ENCODE measurements at places on chromosomes 12 and 14.

DNA sequence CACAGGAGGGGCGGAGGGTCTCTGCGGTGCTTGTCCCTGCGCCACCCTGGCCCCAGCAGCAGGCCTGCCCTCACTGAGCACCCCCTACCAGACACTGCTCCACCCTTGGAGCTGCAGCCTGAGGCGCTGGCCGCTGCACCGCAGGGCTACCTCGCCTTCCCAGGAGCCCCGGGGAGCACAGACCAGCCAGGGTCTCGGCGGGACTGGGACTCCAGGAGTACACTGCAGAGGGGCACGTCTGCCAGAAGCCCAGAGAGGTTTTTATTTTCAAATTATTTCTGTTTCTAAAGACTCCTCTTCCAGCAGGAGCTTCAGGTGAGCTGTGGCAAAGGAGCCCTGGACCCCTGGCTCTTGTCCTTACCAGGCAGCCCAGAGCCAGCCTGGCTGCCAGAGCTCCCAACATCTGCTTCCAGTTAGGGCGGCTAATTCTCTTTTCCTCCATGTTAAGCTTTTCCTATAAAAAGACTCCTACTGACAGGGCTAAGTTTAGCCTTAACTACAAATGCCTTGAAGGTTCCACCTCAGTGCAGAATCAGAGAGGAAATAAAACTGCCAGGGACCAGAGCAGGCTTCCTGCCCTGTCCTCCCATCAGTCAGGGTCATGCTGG, 26.4 kb downstream of the DEGS2 start:
- peak overlapping the region; percentile 23 for H3K27ac ChIP-seq
- peaks cover 18% of the 10 kb centered on the region for H3K4me1 ChIP-seq
- H3K4me3 ChIP-seq: no peak overlapping the region

DNA sequence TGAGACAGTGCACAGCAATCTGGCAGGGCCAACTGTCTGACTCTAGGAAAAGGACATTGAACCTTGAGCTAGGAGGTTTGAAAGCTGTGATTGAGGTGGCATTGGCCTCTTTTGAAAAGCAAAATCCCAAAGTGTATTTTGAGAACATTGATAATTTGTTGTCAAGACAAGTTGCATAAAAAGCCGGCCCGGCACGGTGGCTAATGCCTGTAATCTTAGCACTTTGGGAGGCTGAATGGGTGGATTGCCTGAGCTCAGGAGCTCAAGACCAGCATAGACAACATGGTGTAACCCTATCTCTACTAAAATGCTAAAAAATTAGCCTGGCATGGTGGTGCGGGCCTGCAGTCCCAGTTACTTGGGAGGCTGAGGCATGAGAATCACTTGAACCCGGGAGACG, 331.6 kb downstream of the DUSP6 start:
- no peak overlapping the region for H3K27ac ChIP-seq
- no peak for DNase-seq
- no peaks in the 10 kb centered on the region for H3K36me3 ChIP-seq
- H3K27me3 ChIP-seq: peaks cover 9% of the 10 kb centered on the region

GRCh38 chr14:23512156-23512555, 39.4 kb downstream of the ZFHX2 start:
- no peaks in the 10 kb centered on the region for H3K27me3 ChIP-seq
- H3K27ac ChIP-seq: no peak overlapping the region
- no peaks in the 10 kb centered on the region for H3K4me1 ChIP-seq
- no peak for DNase-seq

GRCh38 chr12:56261503-56262232, 3.5 kb upstream of the ANKRD52 start:
- peaks cover 16% of the 10 kb centered on the region for H3K4me1 ChIP-seq
- peaks cover 2% of the 10 kb centered on the region for H3K27me3 ChIP-seq
- DNase-seq: no peak
- H3K36me3 ChIP-seq: no peaks in the 10 kb centered on the region
- peak overlapping the region; percentile 69 for H3K4me3 ChIP-seq

- H3K27ac ChIP-seq: peak overlapping the region; percentile 72
- peaks cover 3% of the 10 kb centered on the region for H3K36me3 ChIP-seq
Observed at GRCh38 chr14:99248761-99249171, 23.2 kb downstream of the BCL11B start.

- peaks cover 12% of the 10 kb centered on the region for H3K4me1 ChIP-seq
- H3K27me3 ChIP-seq: no peaks in the 10 kb centered on the region
- DNase-seq: no peak
Observed at GRCh38 chr14:71399057-71399487, 491.8 kb downstream of the PCNX1 start.

DNA sequence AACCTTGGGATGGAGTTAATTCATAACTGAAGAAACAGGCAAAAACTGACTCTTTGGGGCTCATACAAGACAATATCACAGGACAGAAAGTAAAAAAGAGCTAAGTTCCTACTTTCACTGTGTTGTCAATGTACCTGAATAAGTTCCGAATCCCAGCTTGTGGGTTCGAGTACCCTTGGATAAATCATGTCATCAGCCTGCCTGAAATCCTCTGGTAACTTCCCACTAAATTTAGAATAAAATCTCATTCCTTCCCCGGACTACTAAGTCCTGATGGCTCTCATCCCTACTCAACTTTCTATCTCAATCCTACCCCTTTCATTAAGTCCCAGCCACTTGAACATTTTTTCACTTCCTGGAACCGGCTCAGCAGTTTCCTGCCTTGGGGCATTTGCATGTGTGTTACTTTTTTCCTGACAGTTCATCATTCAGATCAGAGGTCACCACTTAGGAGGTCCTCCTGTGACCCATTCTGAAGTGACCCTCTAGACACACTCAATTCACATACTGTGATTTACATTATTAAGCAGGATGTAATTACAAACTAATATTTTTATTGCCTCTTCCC, 12.7 kb downstream of the ERP29 start:
- no peaks in the 10 kb centered on the region for H3K27me3 ChIP-seq
- H3K4me1 ChIP-seq: peaks cover 4% of the 10 kb centered on the region
- H3K4me3 ChIP-seq: no peak overlapping the region

DNA sequence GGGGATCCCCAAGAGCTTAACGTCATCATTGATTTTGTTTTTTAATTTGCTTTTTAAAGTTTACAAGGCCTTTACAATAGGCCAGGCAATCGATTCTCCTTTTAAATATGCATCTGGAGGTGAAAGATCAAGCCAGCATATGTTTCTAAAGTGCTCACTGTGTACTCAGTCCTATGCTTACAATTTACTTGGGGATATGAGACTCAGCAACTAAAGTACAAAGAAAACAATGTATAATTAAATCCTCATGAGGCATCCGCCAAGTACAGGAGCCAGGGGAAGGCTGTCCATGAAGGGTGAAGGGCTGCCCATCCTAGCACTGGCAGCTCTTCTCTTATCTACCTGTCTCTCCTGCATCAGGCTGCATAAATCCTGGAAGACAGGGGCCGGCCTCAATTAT, 11.8 kb downstream of the CCDC92 start:
- DNase-seq: no peak
- H3K4me3 ChIP-seq: no peak overlapping the region
- no peak overlapping the region for H3K27ac ChIP-seq

DNA sequence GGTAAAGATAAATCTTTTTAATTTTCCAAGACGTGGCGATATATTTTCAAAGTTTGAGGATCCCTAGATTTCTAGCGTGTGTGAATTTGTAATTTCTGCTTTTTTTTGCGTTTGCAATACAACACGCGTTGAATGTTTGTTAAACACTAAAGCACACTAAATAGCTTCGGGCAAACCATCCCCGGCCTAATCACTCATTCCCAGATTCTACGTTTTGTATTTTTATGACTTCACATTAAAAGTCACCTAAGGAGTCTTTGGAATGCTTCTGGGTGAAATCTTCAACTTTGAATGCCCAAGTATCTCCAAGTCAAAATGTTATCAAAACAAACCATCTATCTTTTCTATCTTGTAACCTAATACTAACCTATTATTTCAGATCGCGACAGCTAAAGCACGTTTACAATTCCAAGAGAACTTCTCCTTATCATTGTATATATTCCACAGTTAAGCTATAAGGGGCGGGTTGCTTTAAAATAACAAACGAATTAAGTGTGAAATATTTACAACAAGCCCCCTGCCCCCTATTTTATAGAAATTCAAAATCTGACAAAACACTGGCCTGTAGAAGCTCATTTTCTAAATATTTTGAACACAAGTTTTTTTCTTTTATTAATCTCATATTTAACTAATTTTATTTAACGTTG, 1.1 kb downstream of the ALX1 start:
- no peak for DNase-seq
- H3K27ac ChIP-seq: peak overlapping the region; percentile 92
- peaks cover 6% of the 10 kb centered on the region for H3K36me3 ChIP-seq
- H3K4me3 ChIP-seq: peak overlapping the region; percentile 99

GRCh38 chr14:29039171-29039570, 272.6 kb downstream of the FOXG1 start:
- no peak overlapping the region for H3K27ac ChIP-seq
- DNase-seq: no peak
- H3K36me3 ChIP-seq: no peaks in the 10 kb centered on the region
- no peaks in the 10 kb centered on the region for H3K27me3 ChIP-seq
- H3K4me1 ChIP-seq: no peaks in the 10 kb centered on the region

GRCh38 chr14:32817780-32818179, 120.9 kb upstream of the NPAS3 start:
- no peak overlapping the region for H3K27ac ChIP-seq
- no peak for DNase-seq
- H3K4me3 ChIP-seq: no peak overlapping the region
- H3K36me3 ChIP-seq: no peaks in the 10 kb centered on the region
- H3K4me1 ChIP-seq: no peaks in the 10 kb centered on the region
- H3K27me3 ChIP-seq: peaks cover 4% of the 10 kb centered on the region

DNA sequence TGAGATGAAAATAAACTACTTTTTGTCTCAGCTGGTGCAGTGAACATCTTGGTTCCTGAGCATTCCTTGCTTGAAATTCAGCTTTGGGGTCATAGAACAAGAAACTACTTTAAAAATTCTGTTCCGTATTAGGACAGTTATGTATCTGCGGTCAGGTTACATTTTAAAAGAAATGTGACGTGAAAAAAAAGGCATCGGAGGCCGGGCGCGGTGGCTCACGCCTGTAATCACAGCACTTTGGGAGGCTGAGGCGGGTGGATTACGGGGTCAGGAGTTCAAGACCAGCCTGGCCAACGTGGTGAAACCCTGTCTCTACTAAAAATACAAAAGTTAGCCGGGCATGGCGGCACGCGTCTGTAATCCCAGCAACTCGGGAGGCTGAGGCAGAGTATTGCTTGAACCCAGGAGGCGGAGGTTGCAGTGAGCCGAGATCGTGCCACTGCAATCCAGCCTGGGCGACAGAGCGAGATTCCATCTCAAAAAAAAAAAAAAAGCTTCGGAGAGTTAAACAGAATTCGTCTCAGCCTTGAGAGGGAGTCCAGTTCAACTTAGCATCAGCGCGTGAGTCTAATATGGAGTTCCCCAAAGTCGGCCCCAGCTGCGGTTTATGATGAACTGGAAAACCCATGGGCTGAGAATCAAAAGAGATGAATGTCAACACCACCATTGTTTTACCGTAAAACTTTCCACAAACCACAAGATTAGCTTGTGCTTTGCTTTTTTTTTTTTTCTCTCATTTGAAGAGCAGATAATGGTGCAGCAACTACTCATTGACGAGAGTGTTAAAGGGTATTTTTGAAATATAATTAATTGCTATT, 2.1 kb upstream of the SLC2A13 start:
- H3K36me3 ChIP-seq: no peaks in the 10 kb centered on the region
- H3K27ac ChIP-seq: peak overlapping the region; percentile 46
- H3K4me3 ChIP-seq: peak overlapping the region; percentile 72
- H3K4me1 ChIP-seq: peaks cover 22% of the 10 kb centered on the region

GRCh38 chr12:113997365-113997764, 31.2 kb upstream of the RBM19 start:
- no peak overlapping the region for H3K4me3 ChIP-seq
- peaks cover 77% of the 10 kb centered on the region for H3K27me3 ChIP-seq
- H3K36me3 ChIP-seq: no peaks in the 10 kb centered on the region
- no peak for DNase-seq
- H3K27ac ChIP-seq: no peak overlapping the region

GRCh38 chr14:100384819-100385813, 62.0 kb downstream of the SLC25A47 start:
- no peaks in the 10 kb centered on the region for H3K27me3 ChIP-seq
- H3K4me1 ChIP-seq: peaks cover 56% of the 10 kb centered on the region
- no peaks in the 10 kb centered on the region for H3K36me3 ChIP-seq
- no peak for DNase-seq

DNA sequence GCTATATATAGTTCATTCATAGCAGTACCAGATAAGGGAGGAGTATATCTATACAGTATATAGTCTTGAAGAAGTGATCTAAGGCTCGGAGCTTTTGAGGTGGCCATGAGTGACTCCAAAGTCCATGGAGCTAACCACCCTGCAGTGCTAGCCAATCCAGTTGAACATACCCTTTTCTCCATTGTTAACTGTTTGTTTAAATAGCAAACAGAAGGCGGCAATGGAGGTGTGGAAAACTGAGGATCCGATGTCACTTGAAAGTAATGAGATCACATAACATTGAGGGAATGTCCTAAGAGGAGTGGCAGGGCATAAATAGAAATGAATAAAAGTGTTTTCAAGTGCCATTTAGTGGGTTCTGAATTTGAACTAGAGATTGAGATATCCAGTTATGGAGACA, 12.4 kb upstream of the SNAPC1 start:
- no peak for DNase-seq
- no peaks in the 10 kb centered on the region for H3K27me3 ChIP-seq
- H3K4me3 ChIP-seq: peak overlapping the region; percentile 68
- H3K4me1 ChIP-seq: no peaks in the 10 kb centered on the region

- DNase-seq: no peak
- H3K4me3 ChIP-seq: no peak overlapping the region
- no peaks in the 10 kb centered on the region for H3K27me3 ChIP-seq
- peaks cover 20% of the 10 kb centered on the region for H3K36me3 ChIP-seq
- H3K27ac ChIP-seq: no peak overlapping the region
- H3K4me1 ChIP-seq: peaks cover 12% of the 10 kb centered on the region
Observed at GRCh38 chr14:81179631-81180030, 41.1 kb downstream of the GTF2A1 start.

- no peak overlapping the region for H3K4me3 ChIP-seq
Observed at GRCh38 chr14:53461858-53462257, 308.7 kb upstream of the DDHD1 start.

DNA sequence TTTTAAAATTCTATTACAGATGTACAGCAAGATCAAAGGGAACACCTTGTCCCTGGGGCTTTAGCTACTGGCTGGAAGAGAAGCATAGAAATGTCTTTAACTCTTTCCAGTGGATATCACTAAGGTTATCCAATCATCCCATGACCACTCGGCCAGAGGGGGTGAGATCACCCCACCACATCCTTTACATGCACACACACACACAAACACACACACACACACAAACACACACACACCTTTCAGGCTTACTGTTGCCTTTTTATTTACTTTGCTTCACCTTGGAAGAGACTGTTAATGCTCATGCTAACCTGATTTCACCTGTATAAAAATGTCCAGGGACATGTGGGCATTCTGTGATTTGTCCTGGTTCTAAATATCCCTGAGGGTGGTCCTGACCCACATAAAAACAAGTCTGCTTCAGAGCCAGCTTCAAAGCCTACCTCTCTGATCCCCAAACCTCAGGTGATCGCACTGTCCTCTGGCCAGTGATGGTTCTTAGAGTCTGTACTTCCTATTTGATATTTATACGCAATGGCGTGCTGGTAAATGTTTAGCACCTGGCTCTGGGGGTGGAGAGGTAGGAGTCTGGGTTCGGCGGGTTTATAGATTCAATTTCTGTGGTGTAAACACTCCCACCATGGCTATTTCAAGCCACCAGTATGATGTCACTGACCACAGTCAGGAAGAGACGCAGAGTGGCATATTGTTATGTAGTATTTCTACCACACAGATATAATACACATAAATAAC, 166.1 kb upstream of the EEA1 start:
- H3K36me3 ChIP-seq: no peaks in the 10 kb centered on the region
- H3K4me3 ChIP-seq: no peak overlapping the region
- DNase-seq: no peak
- H3K4me1 ChIP-seq: peaks cover 36% of the 10 kb centered on the region
